ENCODE measurements at places on chromosomes 4 and X.

GRCh38 chr4:77001907-77002306, 52.4 kb downstream of the SEPTIN11 start:
- DNase-seq: peak; percentile 43

DNA sequence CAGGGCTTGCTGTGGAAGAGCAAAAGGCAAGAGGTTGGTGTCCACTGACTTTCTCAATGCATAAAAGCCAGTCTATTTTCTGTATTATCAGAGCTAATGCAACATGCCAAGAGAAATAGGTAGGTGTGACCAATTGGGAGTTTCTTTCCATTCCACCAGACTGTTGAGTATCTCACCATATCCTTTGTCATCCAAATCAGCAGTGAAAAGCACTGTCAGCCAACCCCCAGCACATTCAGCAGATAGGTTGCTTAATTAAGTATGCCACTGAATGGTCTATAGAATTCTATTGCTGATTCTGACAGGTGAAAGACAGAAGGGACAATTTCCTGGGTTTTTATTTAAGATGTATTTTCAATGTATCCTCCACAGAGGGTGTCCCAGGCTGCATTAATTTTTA, 139.8 kb downstream of the HS6ST2 start:
- no peak for DNase-seq

DNA sequence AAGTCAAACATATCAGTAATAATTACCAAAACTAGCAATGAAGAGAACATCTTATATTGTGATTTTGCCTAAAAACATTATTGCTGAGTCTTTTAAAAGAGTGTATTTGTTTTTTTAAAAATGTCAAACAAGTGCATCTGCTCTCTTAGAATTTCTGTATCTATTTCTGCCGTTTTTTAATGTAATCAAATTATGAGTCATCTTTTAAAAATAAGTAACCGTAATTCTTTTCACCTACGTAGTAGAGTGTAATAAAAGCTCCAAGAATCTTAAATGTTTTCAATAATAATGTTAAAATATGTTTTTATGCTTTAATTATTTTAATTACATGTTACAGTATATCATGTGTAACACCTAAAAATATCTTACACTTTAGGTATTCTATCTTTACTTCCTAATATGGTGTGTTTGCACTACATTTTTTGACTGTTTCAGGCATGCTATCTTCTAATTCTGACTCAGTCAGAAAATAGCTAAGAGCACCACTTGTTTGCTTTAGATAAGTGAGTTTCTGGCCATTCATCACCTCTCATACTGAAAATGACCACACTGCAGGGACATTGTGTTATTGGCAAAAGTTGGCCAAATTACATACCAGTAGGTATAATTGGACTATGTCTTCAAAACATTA, 368.5 kb downstream of the PCDH7 start:
- DNase-seq: no peak

GRCh38 chr4:4541040-4541631, 712 bp downstream of the STX18 start:
- no peak for DNase-seq

GRCh38 chr4:168515222-168516011, 18.6 kb downstream of the PALLD start:
- no peak for DNase-seq

- no peak for DNase-seq
Observed at GRCh38 chrX:153771415-153772315, 7.6 kb downstream of the PLXNB3 start.

DNA sequence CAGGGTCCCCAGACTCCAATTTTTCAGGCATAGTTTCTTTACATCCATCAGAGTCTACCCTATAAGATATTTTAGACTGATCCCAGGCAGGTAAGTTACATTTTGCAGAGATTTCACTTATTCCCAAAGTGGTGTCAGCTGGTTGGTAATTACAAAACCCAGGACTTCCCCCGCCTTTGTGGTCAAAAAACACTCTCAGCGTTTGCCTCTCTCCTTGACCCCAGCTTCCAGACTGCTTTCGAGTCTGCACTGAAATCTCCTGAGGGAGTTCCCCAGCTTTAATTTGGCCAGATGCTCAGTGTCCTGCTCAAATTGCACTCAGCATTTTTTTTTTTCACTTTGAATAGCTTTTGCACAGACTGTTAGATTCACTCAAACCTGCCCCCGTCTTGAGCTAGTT, 11.2 kb upstream of the AMOT start:
- peak; percentile 51 for DNase-seq

DNA sequence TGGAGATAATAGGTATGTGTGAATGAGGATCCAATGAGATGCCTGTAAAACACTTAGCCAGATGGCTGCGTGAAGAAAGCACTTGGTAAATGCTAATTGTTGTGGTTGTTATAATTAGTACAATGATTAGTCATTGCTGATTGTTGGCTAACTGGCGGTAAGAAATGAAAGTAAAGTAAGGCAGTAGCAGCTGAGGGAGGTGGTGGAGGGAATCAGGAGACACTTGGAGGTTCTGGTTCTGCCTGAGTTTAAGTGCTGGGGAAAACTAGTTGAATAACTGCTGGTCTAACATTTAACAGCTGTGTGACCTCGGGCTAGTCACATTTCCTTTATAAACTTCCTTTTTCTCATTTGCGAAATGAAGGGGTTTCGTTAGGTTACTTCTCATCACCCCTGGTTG, 30.9 kb downstream of the CD38 start:
- DNase-seq: no peak

DNA sequence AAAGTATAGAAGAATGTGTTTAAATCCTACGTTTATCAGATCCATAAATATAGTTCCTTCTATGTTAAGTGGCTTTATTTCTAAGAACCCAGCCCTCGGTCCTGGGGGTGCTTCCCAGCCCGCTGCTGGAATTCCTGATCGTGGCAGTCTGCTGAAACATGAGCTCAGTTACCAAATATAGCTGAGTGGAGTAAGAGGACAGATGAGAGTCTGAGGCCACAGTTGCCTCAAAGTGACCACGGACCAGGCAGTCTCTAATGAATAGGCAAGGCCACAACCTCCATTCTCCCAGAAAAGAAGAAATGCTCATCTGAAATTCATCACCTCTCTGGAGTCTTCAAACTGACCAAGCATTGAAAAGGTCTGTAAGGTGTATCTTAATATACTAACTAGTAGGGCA, at the start of gene PALLD:
Gene PALLD (plus strand): TSS at position 219 of the 400 bp plus-strand sequence.
- no peak for DNase-seq

GRCh38 chrX:148133105-148133725, 152.1 kb downstream of the FMR1NB start:
- DNase-seq: no peak

DNA sequence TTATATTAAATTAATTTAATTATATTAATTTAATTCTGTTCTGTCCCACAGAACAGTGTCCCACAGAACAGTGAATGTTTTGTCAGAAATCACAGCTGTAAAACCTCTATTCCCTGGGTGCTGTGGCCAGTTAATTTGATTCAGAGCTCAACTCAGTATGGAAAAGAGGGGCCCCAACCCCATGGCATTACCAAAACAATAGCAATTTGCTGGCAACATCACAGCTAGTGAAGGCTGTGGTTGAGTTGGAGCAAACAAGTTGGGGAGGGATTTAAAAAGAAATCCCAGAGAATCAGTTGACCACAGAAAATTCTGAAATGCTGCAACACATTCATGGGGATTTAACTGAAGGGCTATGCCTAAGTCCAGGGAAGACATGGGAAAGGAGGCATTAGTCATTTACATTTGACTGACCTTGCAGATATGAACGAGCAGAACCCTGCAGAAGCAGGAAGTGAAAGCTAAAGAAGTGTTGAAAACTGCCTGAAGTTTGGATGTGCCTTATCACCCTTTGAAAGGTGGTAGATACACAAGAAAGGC, 30.1 kb downstream of the PDHA2 start:
- no peak for DNase-seq

DNA sequence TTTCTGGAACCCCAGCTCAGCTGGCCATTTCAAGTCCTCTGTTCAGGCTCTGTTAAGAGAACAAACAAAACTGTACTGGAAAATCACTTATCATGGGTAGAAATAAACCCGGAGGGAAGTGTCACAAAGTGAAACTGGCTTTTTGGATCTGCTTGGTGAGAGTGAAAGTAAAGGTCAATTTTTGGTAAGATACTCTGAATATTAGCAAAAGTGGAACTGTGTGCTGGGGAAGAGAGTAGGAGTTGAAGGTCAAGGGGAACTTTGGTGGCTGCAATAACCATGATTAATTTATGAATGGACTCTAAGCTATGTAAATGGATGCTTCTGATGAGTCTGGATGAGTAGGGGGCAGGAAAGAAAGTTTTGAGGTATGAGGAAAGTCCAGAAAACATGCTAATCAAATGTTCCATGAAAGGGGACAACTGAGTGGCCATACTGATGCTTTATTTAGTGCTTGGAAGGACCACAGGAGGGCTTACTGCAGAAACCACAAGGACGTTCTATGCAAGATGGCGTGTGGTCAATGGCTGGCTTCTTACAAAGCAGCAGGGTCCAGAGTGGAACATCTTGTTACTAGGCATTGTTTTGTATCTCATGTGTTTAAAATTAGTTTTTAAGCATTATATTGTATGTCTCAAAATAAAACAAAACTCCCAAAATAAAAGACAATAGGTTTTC, 36.8 kb upstream of the TNIP3 start:
- no peak for DNase-seq

DNA sequence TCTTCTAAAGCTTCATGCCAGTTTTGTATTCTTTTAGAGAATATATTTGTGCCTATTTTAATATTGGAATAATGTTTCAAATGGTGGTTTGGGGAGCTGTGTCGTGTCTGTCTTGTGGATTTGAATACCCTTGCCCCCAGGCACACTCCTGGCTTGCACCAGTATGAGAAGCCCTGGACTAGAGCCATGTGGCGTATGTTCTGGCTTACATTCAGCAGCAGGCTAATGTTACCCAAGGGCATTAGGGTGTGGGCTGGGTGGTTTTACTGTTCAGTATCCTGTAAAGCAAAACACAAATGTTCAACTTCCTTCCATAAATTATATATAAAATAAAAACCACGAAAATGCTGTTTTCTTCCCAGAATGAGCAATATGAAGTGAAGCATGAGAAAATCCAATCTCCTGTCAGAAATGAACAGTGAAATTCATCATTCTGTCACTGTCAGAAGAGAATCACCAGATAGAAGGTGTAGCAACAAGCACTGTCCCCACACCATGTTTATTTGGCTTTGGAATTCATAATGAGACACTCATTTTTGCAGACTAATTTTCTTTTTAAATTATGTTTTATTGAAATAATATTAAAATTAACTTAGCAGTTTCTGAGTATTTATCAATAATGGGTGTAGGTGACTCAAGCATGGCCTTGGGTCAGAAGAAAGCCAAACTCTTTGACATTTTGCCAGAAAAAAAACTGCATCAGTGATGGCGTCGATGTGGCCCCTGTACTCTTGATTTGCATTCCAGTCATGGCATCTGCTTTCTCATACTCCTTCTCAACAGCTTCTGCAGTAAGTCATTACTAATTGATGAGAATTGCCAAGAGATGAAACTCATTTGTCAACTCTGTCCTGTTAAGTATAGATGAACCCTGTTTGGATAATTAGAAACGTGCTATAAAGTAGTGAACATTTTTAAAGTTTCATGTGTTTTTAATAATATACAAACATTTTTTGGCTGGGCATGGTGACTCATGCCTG, 43.8 kb downstream of the WWC2 start:
- peak; percentile 29 for DNase-seq

DNA sequence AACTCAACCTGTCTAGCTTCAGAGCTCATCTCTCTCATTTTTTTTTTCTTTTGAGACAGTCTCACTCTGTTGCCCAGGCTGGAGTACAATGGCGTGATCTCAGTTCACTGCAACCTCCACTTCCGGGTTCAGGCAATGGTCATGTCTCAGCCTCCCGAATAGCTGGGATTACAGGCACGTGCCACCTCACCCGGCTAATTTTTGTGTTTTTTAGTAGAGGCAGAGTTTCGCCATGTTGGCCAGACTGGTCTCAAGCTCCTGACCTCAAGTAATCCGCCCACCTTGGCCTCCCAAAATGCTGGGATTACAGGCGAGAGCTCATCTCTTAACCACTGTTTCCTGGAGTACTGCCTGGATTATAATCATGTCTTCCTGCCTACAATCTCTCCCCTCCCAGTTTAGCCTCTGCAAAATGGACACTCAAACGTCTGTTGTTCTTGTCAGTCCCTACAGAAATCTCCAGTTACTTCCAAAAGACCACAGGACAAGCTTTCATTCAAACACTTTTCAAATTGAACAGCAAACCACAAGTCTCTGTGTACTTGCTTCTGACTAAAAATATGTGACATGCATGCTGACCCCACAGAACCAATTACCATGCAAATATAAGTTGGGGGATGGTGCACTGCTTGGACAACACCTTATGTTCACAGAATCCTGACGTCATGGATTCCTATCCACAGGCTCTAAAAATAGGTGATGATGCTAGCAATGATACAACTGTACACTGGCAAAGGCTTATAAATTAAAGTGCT, 137.2 kb downstream of the SH3KBP1 start:
- DNase-seq: no peak

DNA sequence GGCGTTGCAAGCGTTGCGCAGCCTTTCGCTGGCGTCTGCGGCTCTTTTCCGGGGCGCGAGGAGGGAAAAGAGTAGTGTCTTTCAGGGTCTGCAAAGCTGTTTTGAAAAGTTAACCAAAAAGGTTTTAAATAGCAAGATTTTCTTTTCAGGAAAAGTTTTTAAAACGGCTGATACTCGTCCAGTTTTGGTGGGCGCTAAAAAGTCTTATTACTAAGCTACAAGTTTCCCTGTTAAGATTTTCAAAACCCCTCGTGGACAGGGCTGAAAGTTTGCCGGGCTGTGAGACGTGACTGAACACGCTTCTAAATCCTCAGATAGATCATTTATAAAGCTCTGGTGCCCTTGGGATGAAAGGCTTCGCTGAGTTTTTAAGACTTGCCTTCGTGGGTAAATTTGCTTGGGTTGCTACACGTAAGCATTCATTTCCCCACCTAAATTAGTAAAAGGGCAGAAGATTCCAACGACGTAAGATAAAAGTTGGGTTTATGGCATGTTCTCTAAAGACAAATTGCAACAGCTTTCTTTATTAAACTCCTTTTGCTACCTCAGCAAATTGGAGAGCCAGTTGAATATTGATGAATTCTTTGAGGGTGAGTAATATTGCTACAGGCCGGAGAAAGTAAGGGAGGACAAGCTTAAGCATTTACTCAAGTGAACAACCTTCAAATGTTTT, 91.5 kb downstream of the HPRT1 start:
- DNase-seq: no peak

DNA sequence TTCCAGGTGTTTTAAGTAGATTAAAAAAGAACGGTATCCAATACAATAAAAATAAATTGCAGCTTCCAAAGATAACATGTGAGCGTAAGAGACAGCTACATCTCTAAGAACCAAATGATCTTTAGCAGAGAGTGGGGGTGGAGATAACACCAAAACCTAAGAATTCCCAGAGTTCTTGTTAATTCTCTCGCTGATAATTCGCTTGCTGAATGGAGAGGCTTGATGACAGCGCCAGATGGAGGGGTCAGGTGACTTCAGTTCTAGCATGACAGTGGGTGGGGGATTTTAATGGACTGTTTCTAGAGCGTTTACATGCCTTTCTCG, 2.3 kb downstream of the CLCN4 start:
- no peak for DNase-seq

- DNase-seq: no peak
Observed at GRCh38 chr4:173160871-173161270, 7.7 kb upstream of the GALNT7 start.

- DNase-seq: no peak
Observed at GRCh38 chr4:6230502-6230785, 30.1 kb upstream of the JAKMIP1 start.

- DNase-seq: no peak
Observed at GRCh38 chrX:16042980-16043379, 80.4 kb upstream of the GRPR start.

- DNase-seq: no peak
Observed at GRCh38 chr4:104129243-104129642, 365.5 kb downstream of the CXXC4 start.
